ENCODE measurements at places on chromosomes 13 and 19. TPM values are rescaled to one million over a fixed set of nuclear protein-coding genes. Genes with fewer than 3 reads are reported as not detected.

GRCh38 chr13:98824376-98825160, 72.1 kb upstream of the SLC15A1 start:
- no peak for DNase-seq

DNA sequence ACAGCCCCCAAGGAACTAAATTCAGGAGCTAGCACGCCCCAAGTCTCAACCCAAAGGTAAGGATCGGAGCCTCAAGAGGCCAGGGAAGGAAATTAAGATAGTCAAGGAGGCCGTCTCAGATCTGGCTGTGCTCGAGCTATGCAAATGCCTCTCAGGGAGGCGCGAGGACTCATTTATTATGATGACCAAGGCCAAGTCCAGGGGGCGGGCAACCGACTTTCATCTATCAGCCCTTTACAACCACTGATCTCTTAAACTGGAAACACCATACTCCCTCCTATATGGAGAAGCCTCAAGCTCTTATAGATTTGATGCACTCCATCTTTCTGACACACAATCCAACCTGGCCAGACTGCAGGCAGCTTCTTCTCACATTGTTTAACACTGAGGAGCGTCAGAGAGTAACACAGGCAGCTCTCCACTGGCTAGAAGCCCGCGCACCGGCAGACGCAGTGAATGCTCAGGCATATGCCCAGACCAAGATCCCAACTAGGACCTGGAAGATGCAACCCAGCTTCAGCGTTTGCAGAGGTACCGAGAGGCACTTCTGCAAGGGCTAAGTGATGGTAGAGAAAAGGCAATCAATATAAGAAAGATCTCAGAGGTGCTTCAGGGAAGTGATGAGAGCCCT, 9.6 kb upstream of the SLC15A1 start:
- DNase-seq, result no peak

DNA sequence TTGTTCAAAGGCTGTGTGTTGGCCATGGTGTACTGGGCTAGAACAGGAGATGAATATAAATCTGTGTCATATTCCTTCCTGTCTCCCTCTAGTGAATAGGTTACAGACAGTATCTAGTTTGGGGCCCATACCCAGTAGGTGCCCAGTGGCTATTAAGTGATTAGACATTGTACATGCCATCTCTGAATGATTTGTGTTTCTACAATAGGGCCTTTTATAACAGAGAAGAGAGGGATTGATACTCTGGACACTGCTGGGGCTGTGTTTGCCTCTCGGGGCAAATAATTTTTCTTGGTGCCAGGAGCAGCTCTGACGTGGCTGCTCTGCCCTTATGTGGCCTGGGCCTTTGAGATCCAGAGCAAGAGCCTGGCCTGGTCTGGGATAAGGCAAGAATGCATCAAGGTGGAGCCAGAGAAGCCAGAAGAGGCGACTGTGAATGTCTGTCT, 403.1 kb downstream of the SPRY2 start:
- no peak for DNase-seq

DNA sequence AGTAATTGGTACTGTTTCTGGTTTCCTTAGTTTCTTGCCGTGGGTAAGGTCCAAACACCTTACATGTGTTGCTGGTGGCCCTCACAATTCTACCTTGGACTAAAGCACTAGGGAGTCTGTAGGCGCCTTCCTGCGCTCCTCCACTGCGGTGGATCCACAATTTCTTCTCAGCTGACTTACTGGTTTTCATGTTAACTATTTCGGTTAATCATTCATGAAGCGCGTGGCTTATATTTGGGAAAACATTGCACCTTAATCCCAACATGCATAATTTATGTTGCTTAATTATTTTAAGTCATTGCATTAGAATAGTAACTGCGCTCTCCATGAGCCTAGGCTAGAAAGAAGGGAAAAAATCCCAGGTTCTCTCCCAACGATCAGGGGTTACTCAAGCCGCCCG, 37.7 kb downstream of the ARHGEF7 start:
- DNase-seq, result no peak

DNA sequence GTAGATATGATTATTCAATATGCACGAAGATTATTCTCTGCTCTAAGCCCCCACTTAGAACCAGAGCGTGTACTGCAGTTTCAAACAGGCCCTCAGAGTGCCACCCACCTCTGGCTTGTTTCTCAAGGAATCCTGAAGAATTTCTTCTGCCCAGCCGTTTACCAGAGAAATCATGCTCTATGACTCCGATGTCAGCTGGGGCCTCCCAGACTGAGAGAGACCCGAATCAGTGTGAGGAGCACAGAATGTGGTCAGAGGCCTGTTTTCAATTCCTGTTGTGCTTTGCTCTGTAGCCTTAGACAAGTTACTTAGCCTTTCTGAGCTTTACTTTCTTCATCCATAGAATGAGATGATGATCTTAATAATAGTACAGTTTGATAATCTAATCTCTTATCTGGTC, 5.5 kb downstream of the PNMA8C start:
- no peak for DNase-seq

DNA sequence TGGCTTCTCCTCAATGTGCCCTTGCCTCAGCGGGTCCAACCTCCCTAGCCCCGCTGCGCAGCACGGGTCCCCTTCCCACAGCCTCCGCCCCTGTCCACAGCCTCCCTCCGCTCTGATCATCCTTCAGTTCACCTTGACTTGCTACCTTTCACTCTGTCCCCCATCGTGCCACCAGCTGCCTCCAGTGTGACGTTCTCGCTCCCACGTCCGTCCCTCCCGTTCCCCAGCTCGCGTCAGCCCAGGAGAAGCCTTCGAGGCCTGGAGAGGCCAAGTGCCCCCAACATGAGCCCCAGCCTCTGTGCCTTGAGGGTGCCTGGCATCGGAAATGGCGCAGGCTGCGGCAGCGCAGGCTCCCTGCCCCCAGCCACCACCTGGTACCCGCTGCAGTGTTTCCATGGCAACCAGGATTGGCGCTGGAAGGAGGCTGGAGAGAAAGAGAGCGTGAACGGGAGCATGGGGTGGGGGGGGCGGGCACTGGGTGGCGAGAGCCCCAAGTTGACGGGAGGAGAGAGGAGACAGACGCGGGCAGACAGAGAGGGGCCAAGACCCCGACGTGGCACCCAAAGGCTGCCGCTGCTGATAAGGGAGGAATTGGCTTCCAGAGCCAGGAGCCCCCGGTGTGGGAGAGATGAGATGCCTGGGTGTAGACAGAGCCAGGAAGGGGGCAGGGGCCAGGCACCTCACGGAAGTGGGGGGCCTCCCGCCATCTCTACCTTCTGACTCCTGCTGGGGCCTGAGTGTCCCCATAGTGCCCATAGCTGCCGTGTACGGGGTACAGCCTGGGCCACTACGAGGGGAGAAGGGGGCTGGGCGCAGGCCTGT, 844 bp upstream of the ASPDH start:
- DNase-seq, result no peak

GRCh38 chr19:19140476-19140875, 2.2 kb upstream of the TMEM161A start:
- no peak for DNase-seq

DNA sequence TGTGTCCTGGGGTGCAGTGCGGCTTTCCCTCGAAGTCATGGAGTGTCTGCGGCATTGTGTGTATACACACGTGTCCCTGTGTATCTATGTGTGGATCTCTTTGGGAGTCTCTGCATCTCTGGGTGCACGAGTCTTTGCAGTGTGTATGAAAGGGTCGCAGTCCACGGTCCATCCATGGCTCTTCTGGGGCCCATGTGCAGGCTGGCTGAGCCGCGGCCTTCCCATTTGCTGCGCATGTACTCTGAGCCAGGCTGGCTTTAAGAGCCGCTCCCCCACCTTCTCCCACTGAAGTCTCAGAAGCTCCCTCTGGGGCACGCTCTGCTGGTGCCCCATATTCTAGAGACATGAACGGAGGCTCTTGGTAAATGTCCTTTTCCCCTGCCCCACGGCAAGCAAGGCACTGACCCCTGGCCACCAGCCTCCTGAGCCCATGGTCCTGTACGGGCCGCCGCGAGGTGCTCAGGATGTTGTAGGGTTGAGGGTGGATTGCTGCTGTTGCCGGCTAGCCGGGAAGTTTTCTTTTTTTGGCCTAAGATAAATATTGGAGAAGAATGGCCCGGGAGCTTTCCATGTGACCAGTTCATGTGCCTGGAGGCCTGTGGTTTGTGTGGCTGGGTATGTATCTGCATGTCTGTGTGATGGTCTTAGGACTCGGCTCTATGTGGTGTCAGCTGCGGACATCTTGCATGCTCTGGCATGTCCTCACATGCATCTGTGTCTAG, 31.9 kb downstream of the PAK4 start:
- no peak for DNase-seq

DNA sequence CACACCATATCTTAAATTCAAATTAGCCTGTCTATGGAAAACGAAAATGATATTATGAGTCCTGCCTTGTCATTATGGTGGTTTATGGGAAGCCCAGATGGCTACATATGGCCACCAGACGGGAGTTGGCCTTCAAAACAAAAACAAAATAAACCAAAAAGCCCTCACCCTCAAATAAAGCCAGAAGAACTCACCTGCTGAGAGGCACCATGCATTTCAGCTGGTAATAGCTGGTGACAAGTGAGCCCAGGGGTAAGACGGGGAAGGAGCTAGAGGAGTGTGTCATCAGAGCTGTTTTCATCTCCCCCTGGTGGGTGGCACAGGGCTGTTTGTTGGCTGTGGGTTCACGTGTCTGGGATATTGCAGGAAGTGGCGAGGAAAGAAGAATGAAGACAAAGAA, 152.9 kb downstream of the EFNB2 start:
- DNase-seq, result no peak

DNA sequence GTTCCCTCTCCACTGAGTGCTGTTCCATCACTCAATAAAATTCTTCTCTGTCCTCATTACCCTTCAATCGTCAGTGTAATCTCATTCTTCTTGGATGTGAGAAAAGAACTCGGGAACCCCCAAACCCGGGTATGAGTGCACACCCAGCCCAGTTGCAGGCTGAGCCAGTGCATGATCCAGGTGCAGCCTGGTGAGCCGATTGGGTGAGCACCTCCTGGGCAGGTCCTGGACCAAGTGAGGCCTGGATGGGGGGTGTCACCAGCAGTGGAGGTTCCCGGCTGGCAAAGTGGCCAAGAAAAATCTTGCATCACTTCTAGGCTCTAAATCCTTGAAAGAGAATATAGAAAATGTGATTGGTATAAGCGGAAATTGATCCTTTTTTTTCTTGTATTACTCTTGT, 878.8 kb upstream of the KLHL1 start:
- DNase-seq, result no peak

- DNase-seq, result no peak
Measured at GRCh38 chr19:19285686-19286085, 12.6 kb upstream of the TM6SF2 start.

- DNase-seq, result no peak
Measured at GRCh38 chr13:103100830-103101229, 34.6 kb upstream of the SLC10A2 start.

DNA sequence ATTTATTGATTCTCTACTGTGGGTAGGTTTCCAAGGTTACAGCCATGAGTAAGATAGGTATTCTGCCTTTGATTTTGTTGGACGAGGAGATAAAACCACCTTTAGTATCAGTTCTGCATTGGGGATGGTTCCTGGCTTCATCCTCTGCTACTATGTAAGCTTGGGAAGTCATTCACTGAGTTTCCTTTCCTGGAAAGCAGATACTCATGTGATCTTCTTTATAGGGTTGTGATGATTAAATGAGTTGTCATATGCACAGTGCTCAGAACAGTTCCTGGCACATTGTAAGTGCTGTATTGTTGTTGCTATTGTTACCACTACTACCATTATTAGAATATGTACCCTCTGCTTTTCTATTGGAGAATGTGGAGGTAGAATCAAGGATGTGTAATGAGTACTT, 13.1 kb upstream of the WTIP start:
- DNase-seq, result no peak

DNA sequence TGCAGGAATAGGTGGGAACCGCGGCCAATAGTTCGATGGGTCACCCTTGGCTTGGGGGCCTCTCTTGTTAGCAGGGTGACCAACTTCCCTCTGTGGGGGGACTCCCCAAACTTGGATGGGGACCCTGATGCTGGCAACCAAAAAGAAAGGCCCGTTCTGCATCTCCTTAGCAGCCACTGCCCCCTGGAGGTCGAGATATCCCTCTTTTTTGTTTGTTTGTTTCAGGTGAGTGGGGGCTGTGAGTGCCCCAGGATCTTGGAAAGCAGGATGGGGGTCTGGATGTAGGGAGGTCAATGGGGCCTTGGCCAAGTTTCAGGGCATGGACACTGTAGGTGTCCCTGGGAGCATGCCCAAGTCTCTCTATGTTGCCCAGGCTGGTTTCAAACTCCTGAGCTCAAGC, 7.7 kb upstream of the CRTC1 start:
- no peak for DNase-seq

DNA sequence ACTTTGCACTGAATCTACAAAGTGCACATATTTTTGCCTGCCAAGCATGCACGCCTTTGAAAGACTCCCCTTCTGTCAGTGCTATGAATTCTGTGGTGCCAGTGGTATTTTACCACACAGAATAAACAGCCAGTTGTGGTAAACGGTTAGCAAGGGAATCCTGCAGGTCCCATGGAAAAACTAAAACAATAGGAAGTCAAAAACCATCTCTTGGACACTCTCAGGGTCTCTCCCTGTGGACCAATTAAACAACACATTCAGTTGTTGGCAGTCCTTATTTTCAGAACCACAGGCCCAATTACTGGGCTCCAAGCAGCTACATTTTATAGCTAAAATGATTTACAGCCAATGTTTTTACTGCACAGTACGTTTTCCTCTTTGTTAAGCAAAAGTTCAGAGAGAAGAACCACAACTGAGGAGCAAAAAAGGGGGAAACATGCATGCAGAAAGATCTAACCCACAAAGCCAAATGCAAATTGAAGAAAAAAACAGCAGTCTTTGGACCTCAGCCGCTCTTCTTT, 116.9 kb downstream of the KCTD12 start:
- no peak for DNase-seq

- no peak for DNase-seq
Measured at GRCh38 chr19:19606021-19606420, 12.5 kb downstream of the PBX4 start.

GRCh38 chr19:3968556-3969434, 2.1 kb downstream of the DAPK3 start:
- DNase-seq, result peak; percentile 86

The PRODH2 gene
- polyA plus RNA-seq, result 0.12 TPM

The CHST8 gene
- 0.52 TPM for polyA plus RNA-seq

The ZNF471 gene
- polyA plus RNA-seq, result 14.6 TPM

The ZNF575 gene
- 6.7 TPM for polyA plus RNA-seq

The ZNF486 gene
- polyA plus RNA-seq, result 4.9 TPM

The PGLYRP2 gene
- polyA plus RNA-seq, result not detected

The RHPN2 gene
- polyA plus RNA-seq, result 0.84 TPM

The LGI4 gene
- polyA plus RNA-seq, result 13.2 TPM

The MUC16 gene
- polyA plus RNA-seq, result 0.03 TPM

The AMH gene
- polyA plus RNA-seq, result 8.1 TPM

The AKT2 gene
- 214 TPM for polyA plus RNA-seq

The STOML3 gene
- not detected for polyA plus RNA-seq

All from hindlimb muscle (tissue), 1 donor.